ENCODE measurements at places on chromosomes 6 and 20.

DNA sequence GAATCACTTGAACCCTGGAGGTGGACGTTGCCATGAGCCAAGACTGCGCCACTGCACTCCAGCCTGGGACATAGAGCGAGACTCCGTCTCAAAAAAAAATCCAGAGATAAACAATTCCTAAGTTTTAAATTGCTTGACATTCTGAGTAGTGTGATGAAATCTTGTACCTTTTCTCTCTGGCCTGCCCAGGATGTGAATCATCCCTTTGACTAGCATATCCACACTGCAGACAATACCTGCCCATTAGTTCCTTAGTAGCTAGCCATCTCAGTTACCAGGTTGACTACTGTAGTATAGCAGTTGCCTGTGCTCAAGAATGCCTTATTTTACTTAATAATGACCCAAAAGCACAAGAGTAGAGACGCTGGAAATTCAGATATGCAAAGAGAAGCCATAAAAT lies 2.8 kb downstream of the ZFP57 start:
- DNase-seq: no peak

DNA sequence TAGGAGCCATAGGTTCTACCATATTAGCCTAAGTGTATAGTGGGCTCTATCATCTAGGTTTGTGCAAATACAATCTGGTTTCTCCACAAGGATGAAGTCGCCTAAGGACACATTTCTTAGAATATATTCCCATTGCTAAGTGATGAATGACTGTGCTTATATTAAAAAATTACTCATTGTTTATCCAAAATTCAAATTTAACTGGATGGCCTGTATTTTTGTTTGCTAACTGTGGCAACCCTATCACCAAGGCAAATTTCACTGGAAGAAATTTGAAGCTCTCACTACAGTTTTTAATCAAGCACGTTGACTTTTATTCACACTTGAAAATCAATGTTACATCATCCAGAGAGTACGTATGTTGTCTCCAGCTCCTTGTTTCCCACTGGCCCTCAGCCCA lies 13.9 kb downstream of the GCM2 start:
- DNase-seq: no peak

DNA sequence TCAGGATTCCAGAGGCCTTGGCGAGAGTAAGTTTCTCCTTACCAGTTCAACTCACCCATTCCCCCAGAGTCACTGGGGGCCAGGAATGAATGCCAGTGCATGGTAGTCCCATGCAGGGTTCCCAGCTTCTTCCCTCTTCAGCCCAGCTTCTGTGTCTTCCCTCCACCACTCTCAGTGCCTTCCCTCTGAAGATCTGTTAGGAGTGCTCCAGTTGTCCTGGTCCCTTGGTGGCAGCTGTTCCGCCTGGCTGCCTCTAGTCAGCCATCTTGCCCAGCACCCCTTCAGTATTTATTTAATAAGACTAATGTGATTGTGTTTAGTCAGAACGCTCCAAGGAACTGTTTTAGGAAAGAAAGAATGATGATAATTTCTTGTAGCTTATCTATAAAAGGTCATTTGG lies 23.1 kb downstream of the FIG4 start:
- DNase-seq: no peak

- DNase-seq: peak; percentile 93
These were observed 93.0 kb upstream of the CEP85L start for GRCh38 chr6:118744261-118744941.

- no peak for DNase-seq
These were observed 20.0 kb downstream of the GINM1 start for GRCh38 chr6:149586149-149586548.

DNA sequence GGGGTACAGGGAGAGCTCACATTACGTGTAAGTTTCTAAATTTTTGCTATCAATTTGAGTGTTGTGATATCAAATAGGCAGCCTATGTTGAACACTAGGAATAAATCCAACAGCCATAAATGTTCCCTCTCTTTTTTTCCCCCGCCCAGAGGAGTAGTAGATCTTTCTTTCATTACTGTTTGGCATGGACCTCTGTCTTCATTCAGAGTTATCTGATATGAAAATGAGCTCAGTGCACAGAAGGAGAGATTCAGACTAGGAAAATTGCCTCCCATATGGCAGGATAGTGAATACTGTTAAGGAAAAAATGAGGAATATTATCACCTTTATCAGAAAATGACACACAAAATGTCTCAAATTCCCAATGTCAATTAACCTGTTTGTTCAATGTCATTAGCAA lies 110.0 kb upstream of the EYS start:
- no peak for DNase-seq

DNA sequence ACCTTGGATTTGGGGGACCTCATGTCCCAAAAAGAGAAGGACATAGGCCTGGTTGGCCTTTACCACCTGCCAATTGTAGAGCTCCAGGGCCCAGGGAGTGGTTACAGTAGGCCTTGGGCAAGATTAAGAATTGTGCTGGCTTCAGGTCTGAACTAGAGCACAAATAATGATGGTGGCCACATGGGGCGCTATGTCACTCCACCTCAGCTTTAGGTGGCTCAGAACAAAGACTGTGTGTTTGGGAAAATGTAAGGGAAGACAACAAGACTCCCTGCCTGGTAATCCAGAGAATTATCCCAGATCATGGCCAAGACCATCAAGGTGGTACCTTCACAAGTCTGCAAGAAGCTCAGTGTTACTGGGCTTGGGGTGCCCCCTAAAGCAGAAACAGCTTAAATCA lies 224.9 kb upstream of the OPRM1 start:
- DNase-seq: no peak

GRCh38 chr6:42266538-42266937 lies 48.9 kb upstream of the MRPS10 start:
- no peak for DNase-seq

- no peak for DNase-seq
These were observed 44.0 kb downstream of the SIM1 start for GRCh38 chr6:100420711-100421110.

DNA sequence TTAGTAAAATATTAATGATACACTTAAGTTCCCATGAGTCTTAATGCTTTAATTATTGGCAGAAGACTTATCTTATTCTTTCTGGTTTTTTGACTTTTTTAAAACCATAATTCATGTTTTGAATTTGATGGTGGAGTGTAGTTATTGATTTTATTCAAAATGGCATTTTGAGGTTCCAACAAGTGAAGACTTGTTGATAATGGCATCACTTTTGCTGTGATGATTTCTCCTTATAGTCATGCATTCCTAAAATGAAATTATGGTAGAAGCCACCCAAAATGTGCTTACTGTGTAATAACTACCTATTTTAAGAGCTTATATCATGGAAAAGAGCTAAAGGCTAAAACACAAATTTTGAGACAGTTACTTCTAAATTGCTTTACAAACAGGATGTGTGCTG lies 2.2 kb downstream of the DOP1A start:
- no peak for DNase-seq

DNA sequence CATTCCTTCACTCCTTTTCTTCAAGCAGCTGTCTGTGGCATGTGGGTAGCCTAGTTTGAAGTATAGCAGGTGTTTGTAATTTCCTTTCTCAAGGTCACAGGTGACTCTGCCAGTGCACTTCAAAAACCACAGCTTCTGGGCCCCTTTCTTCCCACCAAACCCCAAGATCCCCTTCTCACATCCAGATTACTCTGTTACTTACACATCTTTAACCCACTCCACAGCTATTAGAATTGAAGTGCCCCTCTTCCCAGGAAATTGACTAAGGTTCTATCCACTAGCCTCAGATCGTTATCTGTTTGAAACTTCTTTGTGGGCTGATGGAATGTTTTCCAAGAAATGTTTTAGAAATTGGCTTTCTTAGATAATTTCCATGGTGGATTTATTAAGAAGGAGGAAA lies 150.8 kb downstream of the AHI1 start:
- peak; percentile 76 for DNase-seq

GRCh38 chr6:54935739-54936138 lies 89.2 kb downstream of the FAM83B start:
- peak; percentile 66 for DNase-seq

DNA sequence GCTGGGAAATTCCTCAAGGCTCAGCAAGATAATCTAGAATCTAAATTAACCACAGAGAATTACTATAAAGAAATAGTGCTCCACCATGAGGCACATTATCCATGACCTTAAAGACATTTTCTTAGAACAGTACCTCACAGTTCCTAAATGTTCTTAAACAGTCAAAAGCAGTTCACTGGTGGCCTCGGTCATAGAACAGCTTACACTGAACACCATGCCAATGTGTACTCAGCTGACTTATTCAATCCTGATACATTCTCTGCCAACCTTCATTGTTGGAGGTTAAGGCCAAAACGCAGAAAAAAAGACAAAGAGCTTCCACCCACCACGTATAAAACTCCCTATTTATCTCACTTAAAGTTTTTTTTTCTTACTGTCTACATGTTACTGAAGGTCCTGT lies 21.8 kb upstream of the TMEM170B start:
- no peak for DNase-seq

DNA sequence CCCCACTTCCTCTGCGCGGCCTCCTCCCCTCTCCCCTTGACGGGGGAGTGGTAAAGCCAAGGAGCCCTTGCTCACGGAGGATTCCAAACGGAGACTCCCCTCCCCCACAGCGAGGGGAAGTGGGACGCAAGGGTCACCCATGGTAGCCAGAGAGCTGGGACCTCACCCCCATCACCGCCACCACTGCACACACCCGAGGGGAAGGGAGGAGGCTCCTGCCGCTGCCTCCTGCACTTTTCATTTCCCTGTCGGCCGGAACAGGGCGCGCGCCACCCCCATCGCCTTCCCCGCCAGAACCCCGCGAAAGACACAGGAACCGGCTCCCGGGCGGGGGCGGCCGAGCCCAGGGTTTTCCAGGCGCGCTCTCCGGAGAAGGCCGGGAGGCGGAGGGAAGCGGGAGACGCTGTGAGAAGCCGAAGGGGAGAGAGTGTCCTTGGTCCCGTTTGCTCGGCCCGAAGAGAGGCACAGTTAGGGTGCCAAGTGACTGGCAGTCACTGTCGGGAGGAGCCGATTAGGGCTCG lies 789 bp downstream of the CCND3 start:
- DNase-seq: peak; percentile 24

- no peak for DNase-seq
These were observed 232.4 kb downstream of the ZFAND3 start for GRCh38 chr6:38051819-38052434.

DNA sequence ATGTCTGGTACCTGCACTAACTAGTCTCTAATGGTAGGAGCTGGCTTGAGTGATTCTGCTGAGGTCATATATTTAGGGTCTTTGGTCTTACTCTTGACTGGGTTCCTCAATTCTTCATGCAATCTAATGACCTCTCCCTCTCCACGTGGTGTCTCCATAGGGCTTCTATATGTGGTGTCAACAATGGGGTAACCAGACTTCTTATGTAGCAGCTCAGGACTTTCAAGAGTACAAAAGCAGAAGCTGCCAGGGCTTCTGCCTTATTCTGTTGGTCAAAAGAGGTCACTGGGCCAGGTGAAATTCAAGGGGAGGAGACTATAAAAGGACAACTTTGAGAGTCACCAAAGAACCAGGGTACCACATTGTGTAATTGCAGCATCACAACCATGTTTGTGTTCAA lies 54.3 kb downstream of the NUS1 start:
- no peak for DNase-seq

DNA sequence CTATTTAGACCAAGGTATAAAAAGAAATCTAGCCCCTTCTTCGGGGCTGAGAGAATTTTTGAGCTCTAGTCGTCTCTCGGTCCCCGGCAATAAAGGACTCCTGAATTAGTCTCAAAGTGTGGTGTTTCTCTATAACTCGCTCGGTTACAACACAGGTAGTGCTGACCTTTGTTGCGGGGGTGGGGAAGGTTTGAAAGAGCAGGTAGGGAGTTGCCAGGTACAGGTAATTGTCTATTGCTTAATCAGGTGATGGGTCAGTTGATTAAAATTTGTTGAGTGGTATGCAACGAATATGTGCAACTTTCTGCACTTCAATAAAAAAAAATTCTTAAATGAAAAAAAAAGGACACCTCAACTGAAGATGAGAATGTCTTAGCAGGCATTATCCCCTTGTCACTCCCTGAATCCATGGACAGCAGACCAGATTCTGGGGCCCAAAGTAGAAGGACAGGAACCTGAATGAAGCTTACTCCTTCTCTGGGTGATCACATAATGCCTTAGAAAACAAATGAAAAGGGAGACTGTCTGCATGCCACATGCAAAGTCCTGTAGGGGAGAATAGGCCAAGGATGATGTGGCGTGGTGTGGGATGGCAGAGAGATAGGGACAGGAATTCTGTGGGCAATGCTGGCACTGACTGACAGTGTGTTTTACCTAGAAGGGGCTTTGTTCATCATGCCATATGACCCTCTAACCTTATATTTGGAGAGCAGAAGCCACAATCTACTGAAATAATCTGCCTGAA lies 157.6 kb upstream of the OLIG3 start:
- no peak for DNase-seq

DNA sequence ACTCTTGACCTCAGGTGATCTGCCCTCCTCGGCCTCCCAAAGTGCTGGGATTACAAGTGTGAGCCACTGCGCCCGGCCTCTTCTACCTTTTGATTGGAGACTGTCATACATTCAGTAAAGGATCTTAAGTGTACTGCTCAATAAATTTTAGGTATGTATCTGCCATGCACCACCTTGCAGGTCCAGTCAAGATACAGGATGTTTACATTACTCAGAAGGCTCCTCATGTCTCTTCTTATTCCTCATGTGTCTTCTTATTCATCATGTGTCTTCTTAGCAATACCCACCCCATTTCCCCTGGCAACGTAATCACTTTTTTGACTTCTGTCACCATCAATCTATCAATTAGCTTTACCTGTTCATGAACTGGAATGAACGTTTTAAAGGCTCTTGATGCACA lies 7.9 kb downstream of the MEA1 start:
- DNase-seq: no peak

- peak; percentile 80 for DNase-seq
These were observed 47.6 kb downstream of the PPP1R3G start for GRCh38 chr6:5132731-5133130.

DNA sequence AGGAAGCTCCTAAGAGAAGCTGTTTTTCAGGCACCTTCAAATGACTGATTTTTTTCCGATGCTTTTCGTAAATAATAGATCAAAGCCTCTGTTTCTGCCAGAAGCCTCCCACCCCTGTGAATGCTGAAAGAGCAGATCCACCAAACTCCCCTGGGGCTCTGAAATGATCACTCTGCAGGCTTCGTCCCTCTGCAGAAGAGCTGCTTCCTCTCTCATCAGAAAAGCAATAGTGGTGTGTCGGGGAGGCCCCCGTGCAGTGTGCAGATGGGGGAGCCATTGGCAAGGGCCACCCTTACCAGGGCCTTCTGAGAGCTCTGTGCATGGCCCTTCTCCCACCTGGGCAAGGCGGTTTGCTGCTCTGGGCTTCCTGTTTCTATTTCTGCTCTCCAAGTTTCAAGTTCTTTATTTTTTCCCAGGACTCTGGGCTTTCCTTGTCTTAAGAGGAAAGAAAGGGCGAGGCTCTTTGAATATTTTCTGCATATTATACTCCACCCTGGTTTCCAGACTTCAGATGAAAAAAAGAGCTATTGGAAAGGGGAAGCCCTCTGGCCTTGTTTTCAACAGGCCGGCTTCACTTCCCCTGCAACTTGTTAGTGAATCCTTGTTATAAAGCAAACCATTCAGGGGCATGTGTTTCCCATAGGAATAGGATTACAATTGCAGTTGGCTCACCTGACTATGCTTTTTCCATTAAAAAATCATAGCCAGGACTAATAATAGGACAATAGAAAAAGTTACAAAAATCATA lies 155.2 kb downstream of the TTLL2 start:
- no peak for DNase-seq

GRCh38 chr6:144294016-144294415 lies 8.9 kb downstream of the UTRN start:
- DNase-seq: peak; percentile 93

- DNase-seq: no peak
These were observed 4.8 kb downstream of the PIM1 start for GRCh38 chr6:37174515-37175331.

- DNase-seq: peak; percentile 23
These were observed 133.7 kb downstream of the PLCB4 start for GRCh38 chr20:9202420-9203080.

Measured in fibroblast of upper back skin (primary cell).